Progenitor cell of endocrine pancreas (in vitro differentiated cells): ENCODE measurements at places on chromosomes 5 and 9.

DNA sequence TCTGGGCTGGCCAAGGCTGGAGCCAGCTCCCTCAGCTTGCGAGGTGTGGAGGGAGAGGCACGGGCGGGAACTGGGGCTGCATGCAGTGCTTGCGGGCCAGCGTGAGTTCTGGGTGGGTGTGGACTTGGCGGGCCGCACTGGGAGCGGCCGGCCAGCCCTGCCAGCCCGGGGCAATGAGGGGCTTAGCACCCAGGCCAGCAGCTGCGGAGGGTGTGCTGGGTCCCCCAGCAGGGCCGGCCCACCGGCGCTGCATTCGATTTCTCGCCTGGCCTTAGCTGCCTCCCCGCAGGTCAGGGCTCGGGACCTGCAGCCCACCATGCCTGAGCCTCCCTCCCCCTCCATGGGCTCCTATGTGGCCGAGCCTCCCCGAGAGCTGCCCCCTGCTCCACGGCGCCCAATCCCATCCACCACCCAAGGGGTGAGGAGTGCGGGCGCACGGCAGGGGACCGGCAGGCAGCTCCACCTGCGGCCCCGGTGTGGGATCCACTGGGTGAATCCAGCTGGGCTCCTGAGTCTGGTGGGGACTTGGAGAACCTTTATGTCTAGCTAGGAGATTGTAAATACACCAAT lies 302.6 kb upstream of the ADAMTS16 start:
- no peak for DNase-seq

DNA sequence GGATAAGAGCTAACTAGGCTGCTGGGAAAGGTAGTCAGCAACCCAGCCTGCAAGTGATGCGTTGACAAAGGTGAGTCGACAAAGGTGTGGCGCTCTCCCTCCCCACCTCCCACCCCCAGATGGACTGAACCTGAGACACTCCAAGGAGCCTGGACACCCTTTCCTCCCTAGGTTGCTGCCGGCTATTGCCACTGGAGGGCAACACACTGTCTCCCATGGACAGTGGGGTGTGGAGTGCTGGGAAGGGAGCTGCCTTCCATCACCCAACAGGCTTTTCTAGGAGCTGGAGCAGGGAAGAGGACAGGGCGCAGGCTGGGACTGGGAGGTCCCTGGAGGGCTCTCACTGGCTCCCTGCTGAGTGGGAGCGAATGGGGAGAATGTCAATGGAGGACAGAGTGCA lies 75.4 kb upstream of the ARAP3 start:
- DNase-seq: no peak

GRCh38 chr9:89695441-89695891 lies 90.7 kb downstream of the GADD45G start:
- DNase-seq: no peak

DNA sequence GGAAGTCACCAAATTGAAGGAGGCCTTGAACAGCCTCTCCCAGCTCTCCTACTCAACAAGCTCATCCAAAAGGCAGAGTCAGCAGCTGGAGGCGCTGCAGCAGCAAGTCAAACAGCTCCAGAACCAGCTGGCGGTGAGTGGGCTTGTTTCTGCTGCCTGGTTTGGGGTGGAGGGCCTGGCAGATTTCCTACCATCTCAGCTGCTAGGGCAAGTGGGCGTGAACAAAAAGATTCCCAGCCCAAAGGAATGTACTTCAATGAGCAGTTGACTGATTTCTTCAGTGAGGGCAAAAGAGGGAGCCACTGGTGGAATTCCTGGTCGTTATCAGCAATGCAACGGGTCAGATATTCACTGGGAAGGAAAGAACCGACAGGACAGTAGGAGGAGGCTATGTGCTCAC lies 12.6 kb upstream of the TTC23L start:
- DNase-seq: no peak
